ENCODE measurements at places on chromosomes 12 and 14.

- peak; percentile 8 for DNase-seq
These were observed 17.9 kb downstream of the NFKBIA start for GRCh38 chr14:35386673-35387125.

DNA sequence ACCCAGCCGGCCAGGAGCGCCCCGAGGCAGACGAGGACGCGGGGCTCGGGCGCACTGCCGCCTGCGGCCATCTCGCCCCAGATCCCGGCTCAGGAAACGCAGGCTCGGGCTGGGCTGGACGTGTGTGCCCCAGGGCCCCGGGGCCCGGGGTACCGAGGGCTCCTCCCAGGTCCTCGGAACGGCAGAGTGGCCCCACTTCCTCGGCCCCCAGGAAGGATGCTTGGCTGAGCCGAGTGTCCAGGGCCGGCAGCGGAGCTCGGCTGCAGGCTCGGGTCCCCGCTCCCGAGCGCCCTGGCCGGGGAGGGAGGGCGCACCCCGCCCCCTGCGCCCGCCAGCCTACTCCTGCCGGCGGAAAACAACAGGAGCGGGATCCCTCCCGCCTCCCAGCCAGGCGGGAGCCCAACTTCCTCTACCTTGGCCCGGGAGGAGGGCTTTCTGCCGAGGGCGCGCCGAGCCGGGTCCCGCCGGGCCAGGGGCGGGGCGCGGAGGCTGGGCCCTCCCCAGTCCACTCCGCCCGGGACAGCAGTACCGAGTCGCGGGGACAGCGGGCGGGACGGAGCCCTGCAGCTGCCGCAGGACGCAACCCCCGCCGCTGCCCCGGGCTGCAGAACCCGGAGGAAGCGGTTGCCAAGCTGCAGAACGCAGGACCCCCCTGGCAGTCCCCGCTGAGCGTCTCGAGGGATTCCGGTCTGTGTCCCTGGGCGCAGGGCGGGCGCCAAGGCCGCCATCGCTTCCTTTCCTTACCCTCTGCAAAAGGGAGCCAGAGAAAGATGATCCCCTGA is at the start of gene VSIG10:
TSS of gene VSIG10 (minus strand) at position 411 of the 782 bp plus-strand sequence. CDS start at position 71, 340 bp downstream.
- peak; percentile 95 for DNase-seq

GRCh38 chr14:91413547-91414474 is 3.8 kb downstream of the CCDC88C start:
- DNase-seq: peak; percentile 95

GRCh38 chr14:67819563-67820421 is at the start of gene RAD51B:
Gene RAD51B (plus strand): TSS chr14:67819779.
- DNase-seq: peak; percentile 87

DNA sequence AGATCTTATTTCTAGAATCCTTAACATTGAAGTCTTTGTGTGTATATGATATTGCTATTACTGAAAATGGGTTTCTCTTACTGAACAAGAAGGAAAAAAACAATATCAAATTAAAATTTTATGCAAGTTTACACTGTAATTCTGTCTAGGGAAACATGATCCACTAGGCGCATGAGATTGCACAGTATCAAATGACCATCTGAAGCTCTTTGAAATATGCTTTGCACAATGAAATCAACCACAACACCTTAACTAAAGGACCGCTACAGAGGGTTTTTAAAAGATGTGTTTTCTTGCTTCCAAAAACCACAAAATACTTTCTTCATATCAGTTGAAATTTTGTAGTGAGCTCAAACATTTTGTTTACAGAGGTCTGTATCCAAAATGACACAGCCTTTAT is 15.1 kb upstream of the KERA start:
- peak; percentile 85 for DNase-seq

DNA sequence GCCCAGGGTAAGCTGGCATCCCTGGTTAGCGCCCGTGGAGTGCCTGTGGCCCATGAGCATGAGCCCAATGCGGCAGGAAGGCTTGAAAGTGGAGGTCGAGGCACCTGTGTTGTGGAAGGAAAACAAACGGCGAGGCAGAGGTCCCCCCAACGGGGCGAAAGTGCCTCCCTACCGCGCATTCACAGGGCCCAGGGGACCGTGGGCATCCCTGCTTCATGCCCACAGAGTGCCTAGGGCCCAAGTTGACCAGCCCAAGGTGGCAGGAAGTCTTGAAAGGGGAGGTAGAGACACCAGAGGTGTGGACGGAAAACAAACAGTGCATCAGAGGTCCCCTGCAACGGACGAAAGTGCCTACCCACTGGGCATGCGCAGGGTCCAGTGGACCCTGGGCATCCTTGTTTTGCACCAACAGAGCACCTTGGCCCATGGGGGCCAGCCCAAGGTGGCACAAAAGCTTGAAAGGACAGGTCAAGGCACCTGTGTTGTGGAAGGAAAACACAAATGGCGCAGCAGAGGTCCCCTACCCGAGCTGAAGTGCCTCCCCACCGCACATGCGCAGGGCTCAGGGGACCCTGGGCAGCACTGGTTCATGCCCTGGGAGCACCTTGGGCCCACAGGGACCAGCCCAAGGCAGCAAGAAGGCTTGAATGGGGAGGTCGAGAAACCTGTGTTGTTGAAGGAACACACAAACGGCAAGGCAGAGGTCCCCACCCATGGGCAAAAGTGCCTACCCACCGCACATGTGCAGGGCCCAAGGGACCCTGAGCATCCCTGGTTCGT is 377.5 kb downstream of the ALG10 start:
- DNase-seq: no peak

GRCh38 chr12:53712059-53712643 is 15.1 kb downstream of the CALCOCO1 start:
- DNase-seq: no peak

DNA sequence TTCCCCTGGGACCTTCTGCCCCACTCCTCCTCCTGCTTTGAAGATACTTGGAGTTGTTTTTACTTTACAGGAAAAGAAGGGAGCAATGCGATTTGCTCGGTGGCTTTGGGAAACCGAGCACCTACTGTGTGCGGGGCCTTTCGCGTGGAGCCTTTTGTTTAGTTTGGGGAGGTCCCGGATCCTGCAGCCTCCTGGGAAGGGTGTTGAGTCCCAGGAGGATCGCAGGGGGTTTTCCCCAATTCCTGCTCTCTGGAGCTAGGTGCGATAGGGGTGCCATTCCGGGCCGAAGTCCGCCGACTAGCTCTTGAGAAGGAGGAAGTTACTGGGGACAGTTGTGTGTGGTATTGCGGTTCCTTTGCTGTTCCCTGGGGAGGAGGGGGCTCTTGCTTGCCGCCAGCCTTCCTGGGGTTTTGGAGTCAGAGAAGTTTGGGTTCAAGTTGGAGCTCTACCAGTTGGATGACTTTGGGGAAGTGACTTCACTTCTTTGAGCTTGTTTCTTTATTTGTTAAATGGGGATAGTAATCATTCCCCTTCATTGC is 1.1 kb downstream of the BRI3BP start:
- peak; percentile 55 for DNase-seq

- DNase-seq: no peak
These were observed 383.3 kb downstream of the SOX5 start for GRCh38 chr12:23566133-23566532.

- DNase-seq: no peak
These were observed 18.8 kb downstream of the TTC7B start for GRCh38 chr14:90797451-90797850.

DNA sequence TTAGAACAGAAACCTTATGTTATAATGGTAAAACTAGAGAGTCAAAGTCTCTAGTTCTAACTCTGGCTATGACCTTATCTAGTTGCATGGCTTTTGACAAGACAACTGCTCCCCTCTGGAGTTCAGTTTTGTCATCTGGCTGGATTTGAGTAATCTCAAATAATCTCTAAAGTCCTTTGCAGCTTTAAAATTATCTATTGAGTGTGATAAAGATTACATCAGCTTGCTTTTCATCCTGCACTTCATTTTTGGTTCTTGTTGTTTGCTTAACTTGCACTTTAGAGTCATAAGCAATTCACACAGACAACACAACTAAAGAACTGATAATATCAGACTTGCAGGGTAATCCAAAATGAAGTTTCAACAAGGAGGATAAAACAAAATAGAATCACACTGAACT is 2.3 kb downstream of the AKAP5 start:
- no peak for DNase-seq

- no peak for DNase-seq
These were observed 232.8 kb upstream of the SEL1L start for GRCh38 chr14:81766321-81766915.

- DNase-seq: peak; percentile 14
These were observed 556.5 kb downstream of the LRFN5 start for GRCh38 chr14:42163136-42163535.

DNA sequence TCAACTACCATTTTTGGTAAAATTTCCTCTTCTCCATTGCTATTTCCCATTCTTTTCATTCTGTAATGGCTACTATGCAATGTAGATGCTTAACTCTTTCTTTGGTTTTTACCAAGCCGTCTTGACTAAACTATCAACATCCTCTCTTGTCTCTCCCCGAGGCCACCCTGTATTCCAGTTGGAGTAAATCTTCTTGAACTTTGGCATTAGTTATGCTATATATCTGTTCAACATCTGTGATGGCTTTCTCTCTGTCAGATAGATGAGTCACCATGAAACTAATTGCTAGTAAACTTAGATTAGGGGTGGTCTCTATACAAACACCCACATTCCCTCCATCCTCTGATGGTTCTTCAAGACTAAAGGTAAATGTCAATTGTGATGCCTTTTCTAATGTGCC is 63.4 kb downstream of the LMO3 start:
- DNase-seq: no peak

DNA sequence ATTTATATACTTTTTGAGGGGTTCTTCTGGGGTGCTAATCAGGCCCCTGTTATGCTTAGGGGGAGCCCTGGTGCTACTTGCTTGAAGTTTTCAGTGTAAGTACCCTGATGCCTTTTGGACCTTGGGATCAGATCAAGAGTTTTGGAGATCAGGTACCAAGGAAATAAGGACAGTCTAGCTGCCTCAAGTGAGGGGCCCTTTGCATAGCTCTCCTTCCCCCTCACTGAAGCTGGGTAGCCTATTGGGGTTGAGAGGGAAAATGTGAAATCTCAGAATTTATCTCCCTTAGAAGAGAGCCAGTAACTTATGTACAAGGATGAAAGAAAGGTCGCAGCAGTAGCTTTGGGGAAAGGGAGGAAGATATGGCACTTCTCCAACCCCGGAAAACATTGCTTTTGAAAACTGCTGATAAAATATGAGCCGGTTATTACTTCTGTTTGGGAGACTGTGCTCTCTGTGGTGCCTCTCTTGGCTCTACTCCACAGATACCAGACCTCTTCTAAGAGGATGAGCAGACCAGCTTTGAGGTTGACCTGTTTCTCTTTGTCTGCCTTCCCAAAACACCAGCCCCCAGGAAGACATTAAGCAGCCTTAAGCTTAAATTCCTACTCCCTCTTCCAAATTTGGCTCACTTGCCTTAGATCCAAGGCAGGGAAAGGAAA is 8.8 kb upstream of the AMHR2 start:
- no peak for DNase-seq

DNA sequence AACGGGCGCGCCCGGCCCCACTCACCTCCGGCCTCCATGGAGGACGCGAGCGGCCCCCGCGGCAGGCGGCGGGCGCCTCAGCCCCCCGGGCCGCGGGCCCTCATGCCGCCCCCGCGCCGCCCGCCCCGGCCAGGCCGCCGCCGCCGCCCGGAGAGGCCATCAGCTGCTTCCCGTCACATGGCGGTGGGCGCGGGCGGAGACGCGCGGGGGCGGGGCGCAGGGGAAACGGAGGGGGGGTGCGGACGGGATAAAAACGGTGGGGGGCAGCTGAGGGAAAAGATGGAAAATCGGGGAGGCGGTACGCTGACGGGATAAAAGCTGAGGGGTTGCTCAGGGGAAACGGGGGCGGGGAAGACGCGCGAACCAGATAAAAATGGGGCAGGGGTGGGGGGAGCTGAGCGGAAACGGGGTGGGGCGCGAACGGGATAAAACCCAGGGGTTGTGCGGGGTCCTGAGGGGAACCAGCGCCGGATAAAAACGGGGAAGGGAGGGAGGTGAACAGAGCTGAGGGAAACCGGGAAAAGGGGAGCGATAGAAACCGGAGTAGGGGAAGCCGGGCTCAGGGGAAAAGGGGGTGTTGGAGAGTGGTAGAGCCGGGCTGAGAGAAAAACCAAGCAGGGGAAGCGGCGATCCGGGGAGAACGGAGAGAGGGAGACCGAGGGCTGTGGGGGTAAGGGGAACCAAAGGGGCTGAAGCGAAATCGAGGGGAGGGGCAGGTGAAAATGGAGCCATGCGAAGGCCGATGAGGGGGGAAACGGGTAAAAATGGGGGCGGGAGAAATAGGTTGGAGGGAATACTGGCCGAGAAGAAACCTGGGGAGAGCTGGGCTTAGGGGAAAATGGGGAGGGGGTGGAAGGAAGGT is at the start of gene WSB2:
TSS of gene WSB2 (minus strand) at position 169 of the 862 bp plus-strand sequence. CDS start at position 38, 131 bp downstream.
- DNase-seq: peak; percentile 77

DNA sequence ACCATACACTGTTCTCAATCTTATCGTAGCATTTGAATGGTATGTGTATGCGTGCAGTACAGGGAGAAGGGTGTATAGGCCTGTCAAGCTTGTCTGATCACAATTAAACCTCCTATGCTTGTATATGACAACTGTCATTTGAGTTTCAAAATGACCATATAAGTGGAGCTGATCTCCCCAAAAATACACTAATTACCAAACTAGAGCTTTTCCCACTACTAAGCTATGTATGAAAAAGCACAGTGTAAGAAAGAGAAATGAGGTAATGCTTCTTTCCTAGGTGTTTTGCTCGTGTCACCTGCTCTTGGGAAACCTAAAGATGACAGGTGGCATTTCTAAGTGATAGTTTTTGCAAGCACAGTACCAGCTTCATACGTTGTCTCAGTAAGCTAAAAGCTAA is 1.1 kb upstream of the STK38L start:
- DNase-seq: no peak

DNA sequence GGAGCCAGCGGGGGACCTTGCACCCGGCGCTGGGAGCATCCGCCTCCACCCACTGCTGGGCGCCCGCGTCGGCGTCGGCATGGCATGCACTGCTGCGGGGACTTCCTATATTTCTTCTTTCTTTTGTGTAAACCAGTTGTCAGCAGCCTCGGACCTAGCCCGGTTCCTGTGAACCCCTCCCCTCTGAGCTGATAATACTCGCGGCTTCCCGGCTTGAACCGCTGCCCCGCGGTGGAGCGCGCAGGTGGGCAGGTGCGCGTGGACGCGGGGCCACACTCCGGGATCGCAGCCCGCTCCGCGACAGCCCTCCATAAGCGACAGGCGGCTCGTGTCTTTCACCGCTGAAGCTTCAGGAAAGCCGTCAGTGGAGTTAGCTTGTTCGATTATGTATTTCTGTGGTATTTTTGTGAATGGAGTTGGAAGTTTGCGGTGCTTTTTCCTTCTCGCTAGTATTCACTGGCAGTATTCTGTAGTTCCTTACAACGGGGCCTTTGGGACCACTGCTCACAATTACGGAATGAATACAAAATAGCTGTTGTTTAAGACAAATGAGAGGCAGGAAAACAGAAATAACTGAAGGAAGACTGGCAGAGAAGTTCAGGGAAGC is 870 bp downstream of the BMAL2 start:
- DNase-seq: peak; percentile 80

GRCh38 chr12:112892856-112893255 is 13.9 kb upstream of the OAS1 start:
- no peak for DNase-seq

GRCh38 chr12:127170226-127171180 is 1096.5 kb upstream of the TMEM132C start:
- DNase-seq: no peak

- DNase-seq: no peak
These were observed 425.5 kb downstream of the GXYLT1 start for GRCh38 chr12:41719214-41719613.

- no peak for DNase-seq
These were observed 1197.9 kb upstream of the SEL1L start for GRCh38 chr14:82731526-82731925.

GRCh38 chr14:95421741-95422140 is 94.7 kb downstream of the SYNE3 start:
- DNase-seq: no peak

Measured in DMS53 (cell line).